ENCODE measurements at places on chromosomes 13 and 19. TPM values are rescaled to one million over a fixed set of nuclear protein-coding genes. Genes with fewer than 3 reads are reported as not detected.
A peak's percentile ranks its signal among the peaks of the same experiment; 100 is the strongest.

DNA sequence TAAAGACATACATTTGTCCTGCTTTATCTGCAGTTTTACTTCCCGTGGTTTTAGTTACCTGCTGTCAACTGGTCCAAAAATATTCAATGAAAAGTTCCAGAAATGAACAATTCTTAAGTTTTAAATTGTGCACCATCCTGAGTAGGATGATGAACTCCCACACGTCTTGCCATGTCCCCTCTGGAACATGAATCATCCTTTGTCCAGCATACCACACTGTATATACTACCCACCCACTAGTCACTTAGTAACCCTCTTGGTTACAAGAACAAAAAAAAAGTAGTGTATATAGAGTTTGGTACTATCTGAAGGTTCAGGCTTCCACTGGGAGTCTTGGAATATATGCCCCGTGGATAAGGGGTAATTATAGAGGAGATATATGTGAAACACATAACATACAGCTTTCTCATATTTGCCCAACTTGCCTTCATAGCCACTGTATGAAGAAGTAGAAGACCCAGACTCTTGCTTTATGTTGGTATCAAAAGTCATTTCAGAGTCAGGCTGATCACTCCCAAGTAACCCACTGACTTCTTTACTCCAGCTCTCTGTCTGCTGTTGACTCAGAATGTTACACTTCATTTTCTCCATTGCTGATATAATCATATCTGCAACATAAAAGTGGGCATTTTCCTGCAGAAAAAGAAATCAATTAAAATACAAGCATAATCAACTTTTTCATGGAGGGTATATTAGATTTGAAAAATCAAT is 19.3 kb downstream of the RUBCNL start:
- DNase-seq = peak; percentile 23

DNA sequence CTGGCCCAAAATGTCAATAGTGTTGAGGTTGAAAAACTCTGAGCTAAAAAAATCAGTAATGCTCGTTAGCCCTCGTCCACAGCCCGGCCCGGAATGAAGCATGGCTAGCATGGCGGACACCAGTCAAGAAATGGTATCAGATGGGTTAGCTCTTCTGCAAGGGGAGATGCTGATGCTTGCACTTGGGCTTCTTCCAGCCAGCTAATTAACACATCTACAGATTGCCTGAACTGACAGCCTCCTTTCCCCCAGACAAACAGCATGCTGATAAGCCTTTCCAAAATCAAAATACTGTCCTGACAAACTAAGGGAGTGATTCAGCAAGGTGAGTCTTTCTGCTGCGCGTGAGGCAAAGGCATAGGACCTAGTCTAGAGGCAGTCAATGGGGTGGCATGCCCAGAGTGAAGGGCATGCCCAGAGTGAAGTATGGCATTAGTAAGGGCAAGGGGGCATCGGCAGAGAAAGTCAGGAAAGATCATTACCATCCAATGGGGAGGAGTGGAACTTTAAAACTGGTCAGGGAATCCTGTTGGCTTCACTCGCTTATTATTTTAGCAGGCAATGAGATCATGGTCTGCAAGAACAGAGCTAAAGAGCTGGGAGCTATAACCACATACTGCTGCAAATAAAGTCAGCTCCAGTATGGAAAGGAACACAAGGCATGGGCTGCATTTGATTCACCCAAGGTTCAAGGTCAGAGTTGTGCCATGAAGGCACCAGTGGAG is 30.2 kb upstream of the UBE2L5 start:
- DNase-seq = no peak

DNA sequence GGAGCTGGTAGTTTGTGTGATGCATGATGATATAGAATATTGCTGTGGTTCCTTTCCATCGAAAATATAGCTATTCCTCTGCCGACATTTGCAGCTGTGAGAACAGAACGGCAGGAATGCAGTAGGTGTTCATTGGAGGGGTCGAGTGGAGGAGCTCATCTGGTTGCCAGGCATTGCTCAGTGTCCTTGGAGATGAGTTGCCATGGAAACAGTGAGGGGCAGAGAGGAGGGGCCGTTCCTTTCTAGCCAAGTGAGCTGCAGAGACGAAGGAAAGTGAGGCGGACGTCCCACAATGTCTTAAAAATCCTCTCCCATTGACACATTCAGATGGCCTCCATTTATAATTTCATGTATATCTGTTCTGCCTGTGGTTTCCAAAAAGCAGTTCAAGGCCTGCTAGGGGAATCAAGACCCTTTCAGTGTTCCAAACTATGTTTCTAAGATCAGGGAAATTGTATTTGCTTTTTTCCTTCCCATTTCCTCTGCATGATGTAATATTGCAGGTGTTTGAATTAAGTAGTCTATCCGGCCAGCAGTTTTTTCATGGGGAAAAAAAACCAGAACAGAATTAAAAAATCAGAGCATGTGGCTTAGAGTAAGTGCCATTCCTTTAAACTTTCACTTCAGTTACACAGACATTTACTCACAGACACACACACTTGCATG is 41.2 kb upstream of the ZNF835 start:
- DNase-seq = no peak

DNA sequence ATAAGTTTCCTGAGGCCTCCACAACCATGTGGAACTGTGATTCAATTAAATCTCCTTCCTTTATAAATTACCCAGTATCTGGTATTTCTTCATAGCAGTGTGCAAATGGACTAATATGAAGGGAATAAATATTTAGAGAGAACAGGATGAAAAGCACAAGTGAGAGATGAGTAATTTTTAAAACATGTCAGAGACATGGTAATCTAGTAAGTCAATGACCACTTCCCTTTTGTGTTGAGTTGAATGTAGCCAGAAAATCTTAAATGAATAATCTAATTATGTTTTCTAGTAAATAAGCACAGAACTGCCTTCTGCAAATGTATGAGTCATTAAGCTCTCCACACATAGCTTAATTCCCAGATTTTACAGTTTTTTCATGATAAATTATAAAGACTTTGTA is 524.1 kb upstream of the SLITRK5 start:
- DNase-seq = no peak

GRCh38 chr13:30464496-30465342 is 1.0 kb downstream of the HMGB1 start:
- DNase-seq = peak; percentile 66

GRCh38 chr13:34416971-34417380 is 525.1 kb upstream of the NBEA start:
- DNase-seq = peak; percentile 24

GRCh38 chr13:95605448-95606125 is 38.9 kb downstream of the DZIP1 start:
- no peak for DNase-seq

DNA sequence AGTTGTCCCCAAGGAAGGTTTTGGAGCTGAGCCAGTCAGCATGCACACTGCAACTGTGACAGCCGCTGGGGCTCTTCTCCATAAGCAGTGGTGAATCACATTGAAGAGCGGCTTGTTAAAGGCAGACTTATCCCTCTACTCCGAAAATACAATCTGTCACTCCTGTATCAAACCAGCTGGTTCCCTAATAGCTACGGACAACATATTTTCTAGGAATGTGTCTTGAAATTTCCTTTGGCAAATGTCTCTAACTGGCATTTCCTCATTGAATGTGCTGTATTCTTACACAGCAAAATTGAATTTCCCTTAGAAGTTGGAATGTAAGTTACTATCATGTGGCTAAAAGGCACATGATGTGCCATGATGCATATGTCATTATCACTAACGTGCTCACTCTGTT is 104.0 kb upstream of the GPR12 start:
- DNase-seq = no peak

FXYD1 gene
- total RNA-seq = not detected

APLP1 gene
- 28.7 TPM for total RNA-seq

KASH5 gene
- not detected for total RNA-seq

KLHL1 gene
- not detected for total RNA-seq

GZMM gene
- not detected for total RNA-seq

SLITRK5 gene
- total RNA-seq = 0.43 TPM

UBAC2 gene
- 29.8 TPM for total RNA-seq

SIGLEC11 gene
- not detected for total RNA-seq

CCDC194 gene
- not detected for total RNA-seq
